GM03348 (cell line): ENCODE measurements at places on chromosomes 6 and 20.
A peak's percentile ranks its signal among the peaks of the same experiment; 100 is the strongest.

DNA sequence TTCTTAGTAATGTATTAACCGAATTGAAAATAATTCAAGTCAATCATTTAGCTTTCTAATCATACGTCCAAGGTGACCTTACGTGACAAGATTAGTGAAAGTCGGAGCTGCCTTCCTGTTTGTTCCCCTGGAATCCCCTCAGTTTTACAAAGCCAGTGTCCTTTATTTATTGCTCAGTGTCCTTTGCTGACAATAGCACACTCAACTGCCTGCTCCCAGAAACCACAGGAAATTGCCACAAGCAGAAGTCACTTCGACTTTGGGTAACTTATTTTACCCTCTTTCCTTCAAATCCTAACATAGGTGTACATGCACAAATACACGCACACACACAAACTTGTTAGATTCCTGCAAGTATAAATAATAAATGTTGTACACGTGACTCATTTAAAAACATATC is 1167.7 kb upstream of the ADGRB3 start:
- no peak for DNase-seq

- DNase-seq: peak; percentile 12
These were observed 33.6 kb upstream of the ID4 start for GRCh38 chr6:19803331-19804204.

DNA sequence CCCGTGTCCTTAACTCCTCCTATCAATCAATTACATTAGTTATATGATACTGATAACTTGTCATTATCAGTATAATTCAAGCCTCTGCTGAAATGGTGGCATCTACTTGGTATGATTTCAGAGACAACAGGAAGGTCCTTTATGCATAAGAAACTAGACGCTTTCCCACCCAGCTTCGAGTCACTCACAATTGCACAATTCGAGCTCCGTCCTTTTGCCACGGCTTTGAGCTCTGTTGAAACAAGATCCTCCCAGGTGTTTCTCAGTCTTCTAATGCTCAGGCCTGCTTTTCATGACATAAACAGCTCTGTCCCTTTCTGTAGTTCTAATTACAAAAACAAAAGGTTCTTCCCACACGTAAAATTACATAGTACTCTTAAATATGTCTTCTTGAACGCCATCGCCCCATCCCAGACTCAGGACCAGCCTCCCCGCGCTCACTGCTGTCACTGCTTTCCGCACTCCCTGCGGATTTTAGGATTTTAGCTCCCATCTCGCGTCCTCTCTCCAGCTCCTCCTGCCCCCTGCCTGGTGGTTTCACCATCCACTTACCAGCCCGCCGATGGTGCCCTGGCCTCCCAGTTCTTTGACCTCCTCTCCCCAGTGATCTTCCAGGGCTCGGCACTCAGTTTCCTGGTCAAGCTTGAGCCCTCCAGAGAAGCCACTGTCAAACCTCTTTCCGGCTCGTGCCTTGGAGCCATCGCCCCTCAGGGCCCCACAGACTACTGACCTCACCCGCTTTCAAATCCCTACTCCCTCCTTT is 23.2 kb upstream of the PNPLA1 start:
- no peak for DNase-seq

GRCh38 chr6:3271756-3272155 is 13.0 kb downstream of the PSMG4 start:
- no peak for DNase-seq

DNA sequence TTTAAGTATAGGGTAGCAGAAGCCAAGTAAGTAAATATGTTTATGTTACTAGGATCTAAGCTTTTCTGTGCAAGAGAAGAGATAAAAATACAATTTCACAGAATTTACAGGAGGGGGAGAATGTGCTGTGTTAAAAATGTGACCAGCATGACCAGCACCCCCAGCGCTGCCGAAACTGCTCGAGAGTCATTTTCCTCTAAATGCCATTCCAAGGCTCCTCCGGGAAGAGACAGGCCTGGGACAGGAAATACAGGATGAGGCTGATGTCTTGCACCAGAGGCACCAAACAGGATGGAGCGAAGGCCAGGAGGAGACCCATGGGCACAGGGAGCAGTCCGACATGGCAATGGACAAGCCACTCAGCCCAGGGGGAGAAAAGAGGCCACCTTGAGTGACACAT is 21.1 kb downstream of the TAF4 start:
- no peak for DNase-seq

DNA sequence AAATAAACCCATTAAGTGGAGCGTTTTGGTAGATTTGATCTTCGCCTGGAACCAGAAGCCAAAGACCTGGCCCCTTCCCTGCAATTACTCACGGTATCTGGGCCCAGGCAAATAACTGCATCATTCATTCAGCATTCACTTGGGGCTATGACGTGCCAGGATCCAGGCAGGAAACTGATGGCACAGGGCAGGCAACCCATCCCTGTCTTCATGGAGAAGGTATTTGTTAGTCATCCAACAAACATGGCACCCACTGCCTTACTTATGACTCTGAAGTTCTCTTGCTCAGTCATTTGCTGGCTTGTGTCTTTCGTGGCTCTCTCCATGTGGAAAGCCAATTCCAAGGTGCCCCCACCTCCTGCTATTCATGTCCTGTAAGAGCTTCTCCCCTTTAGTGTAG is 232.4 kb downstream of the BMP7 start:
- DNase-seq: no peak

DNA sequence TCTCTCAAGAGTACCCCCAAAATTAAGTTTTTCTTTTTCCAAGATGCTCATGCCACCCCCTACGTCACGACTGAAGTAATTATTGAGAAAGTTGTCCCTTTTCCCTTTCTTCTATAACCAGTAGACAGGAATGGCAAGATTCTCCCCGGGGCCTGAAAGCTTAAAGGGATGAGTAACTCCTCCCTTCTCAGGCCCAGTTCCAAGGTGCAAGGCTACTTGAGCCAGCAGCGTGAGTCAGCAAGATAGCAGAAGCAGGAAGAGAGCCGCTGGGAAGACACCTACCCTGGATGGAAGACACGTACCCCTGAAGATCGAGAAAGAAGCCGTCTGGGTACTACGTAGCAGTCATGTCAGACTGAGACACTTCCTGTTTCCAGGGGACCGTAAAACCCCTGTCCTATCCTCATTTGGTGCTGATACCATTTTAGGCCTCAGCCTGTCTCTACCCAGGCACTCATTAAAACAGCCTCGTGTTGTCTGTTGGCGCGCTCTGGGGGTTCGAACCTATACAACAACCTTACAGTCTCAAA is 241.0 kb downstream of the ADGRG6 start:
- peak; percentile 57 for DNase-seq

DNA sequence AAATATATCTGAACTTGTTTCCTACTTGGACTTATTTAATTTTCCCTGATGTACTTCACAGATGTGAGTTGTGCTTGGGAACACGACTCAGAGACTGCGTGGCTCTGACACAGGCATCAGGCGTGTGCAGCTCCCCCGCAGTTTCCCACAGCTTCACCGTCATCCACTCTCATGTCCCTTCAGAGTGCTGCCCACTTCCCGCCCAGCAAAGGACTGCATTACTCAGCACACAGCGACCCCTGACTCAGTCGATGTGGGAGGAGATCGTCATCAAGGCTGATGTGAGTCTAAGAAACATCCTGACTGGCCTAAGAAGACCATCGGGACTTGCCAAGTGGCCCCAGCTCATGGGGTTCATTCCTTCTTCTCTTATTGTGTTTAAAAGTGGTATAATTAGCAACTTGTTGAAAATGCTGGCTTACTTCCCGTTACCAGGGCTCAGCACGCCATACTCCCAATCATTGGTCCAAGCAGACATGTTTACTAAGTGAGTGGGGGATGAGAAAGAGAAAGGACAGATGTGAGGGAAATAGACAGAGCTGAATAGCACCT is 539.4 kb upstream of the JARID2 start:
- DNase-seq: peak; percentile 74

GRCh38 chr6:34513646-34514045 is 42.5 kb downstream of the SPDEF start:
- no peak for DNase-seq
